ENCODE measurements at places on chromosomes 11 and 22. TPM values are rescaled to one million over a fixed set of nuclear protein-coding genes. Genes with fewer than 3 reads are reported as not detected.

RDX gene
- total RNA-seq = 38.0 TPM

PYGM gene
- total RNA-seq = 10.9 TPM

OR56A3 gene
- total RNA-seq = not detected

WT1 gene
- total RNA-seq = not detected

TEF gene
- total RNA-seq = 9.4 TPM

APLNR gene
- not detected for total RNA-seq

HTR3A gene
- not detected for total RNA-seq

SRPRA gene
- 182 TPM for total RNA-seq

ILK gene
- total RNA-seq = 62.9 TPM

Measured in CD4-positive, CD25-positive, alpha-beta regulatory T cell (primary cell).